ENCODE measurements at places on chromosomes 13 and 19. TPM values are rescaled to one million over a fixed set of nuclear protein-coding genes. Genes with fewer than 3 reads are reported as not detected.
A peak's percentile ranks its signal among the peaks of the same experiment; 100 is the strongest.

The PALM3 gene
- 141 TPM for polyA plus RNA-seq

The DAND5 gene
- polyA plus RNA-seq, result 0.12 TPM

The ZNF626 gene
- polyA plus RNA-seq, result 4.5 TPM

The ZNF382 gene
- 1.3 TPM for polyA plus RNA-seq

The NPAS1 gene
- 1.1 TPM for polyA plus RNA-seq

The PCDH8 gene
- 0.15 TPM for polyA plus RNA-seq

The TBC1D4 gene
- 7.2 TPM for polyA plus RNA-seq

GRCh38 chr13:97338571-97338970 lies 95.4 kb upstream of the RAP2A start:
- peaks cover 16% of the 10 kb centered on the region for H3K4me1 ChIP-seq
- H3K4me3 ChIP-seq, result no peak overlapping the region
- H3K27ac ChIP-seq, result no peak overlapping the region
- H3K36me3 ChIP-seq, result peaks cover 35% of the 10 kb centered on the region

GRCh38 chr19:39328046-39328705 lies 7.5 kb upstream of the LRFN1 start:
- H3K4me1 ChIP-seq, result peaks cover 6% of the 10 kb centered on the region
- DNase-seq, result peak; percentile 92
- H3K27ac ChIP-seq, result no peak overlapping the region
- no peak overlapping the region for H3K4me3 ChIP-seq
- H3K27me3 ChIP-seq, result peaks cover 4% of the 10 kb centered on the region
- no peaks in the 10 kb centered on the region for H3K36me3 ChIP-seq

DNA sequence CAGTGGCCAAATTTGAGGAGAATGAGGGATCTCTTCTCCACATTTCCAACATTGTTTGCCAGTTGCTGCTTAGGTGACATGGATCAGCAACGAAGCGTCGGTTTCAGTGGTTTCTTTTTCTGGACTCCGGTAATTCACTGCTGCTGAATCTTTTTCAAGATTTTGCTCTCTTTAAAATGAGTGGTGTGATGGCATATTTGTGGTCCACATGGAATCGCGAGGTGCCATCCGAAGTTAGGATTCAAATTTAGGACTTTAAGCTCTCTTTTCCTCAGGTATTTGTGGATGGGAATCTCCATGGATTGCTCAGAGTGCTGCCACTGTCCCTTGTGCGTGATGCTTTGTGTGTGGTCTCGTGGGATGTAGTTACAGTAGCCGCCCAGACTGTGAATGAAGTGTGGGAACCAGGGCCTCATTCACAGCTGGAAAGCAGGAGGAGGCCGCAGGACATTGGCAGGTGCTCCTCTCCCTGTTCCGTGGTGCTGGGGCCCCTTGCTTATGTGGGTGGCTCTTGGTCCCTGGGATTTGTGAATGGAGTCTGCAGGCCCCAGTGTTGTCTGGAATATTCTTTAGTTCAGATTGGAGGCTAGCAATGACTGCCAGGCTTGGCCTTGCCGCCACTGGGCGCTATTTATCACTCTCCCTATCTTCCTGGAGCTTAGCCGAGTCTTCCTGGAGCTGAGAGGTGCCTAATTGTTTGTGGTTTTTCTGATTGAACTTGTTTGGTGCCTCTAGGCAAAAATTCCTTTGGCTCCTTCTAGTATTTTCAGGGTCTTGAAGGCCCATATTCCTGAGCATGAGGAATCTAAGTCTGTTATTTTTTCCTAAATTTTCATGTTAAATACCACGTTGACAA lies 1.5 kb downstream of the ILF3 start:
- peak; percentile 65 for DNase-seq
- no peaks in the 10 kb centered on the region for H3K27me3 ChIP-seq
- peaks cover 72% of the 10 kb centered on the region for H3K4me1 ChIP-seq
- H3K27ac ChIP-seq, result peak overlapping the region; percentile 26

GRCh38 chr19:47315125-47315821 lies 5.6 kb downstream of the C5AR1 start:
- no peaks in the 10 kb centered on the region for H3K27me3 ChIP-seq
- peak overlapping the region; percentile 68 for H3K27ac ChIP-seq
- peak; percentile 44 for DNase-seq
- H3K36me3 ChIP-seq, result no peaks in the 10 kb centered on the region

DNA sequence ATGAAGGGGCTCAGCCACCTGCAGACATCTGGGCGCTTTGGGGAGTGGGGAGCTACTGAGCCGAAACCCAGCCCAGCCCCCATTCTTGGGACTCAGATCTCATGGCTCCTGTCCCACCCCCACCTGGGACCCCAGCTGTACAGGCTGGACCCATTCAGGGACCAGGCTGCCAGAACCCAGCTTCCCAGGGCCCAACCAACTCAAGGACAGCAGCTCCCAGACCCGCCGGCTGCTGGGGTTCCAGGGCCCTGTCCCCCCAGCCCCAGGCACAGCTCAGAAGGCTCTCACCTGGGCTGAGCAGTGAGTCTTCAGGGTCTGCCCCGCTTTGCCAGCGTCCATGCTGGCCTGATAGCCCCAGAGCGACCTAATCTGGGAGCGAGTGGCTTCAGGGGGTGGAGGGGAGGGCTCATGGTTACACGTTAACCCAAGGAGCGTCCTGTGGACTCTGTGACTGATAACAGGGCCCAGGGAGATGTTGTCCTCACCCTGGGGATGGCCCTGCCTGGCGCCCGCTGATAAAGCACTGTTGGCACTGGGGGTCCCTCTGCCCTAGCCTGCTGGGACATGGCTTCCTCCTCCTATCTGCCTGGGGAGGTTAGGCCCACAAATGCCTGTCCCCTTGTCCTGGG lies at the start of gene TMEM86B:
TSS of gene TMEM86B (minus strand) at position 361 of the 629 bp plus-strand sequence. CDS start at position 339, 22 bp downstream.
- H3K4me1 ChIP-seq, result peaks cover 28% of the 10 kb centered on the region
- peak within 1 kb of the TSS; percentile 4 for H3K4me3 ChIP-seq
- DNase-seq, result peak; percentile 85
- H3K27ac ChIP-seq, result peak within 1 kb of the TSS; percentile 56
- no peaks in the 10 kb centered on the region for H3K27me3 ChIP-seq
- H3K36me3 ChIP-seq, result peaks cover 42% of the 10 kb centered on the region

DNA sequence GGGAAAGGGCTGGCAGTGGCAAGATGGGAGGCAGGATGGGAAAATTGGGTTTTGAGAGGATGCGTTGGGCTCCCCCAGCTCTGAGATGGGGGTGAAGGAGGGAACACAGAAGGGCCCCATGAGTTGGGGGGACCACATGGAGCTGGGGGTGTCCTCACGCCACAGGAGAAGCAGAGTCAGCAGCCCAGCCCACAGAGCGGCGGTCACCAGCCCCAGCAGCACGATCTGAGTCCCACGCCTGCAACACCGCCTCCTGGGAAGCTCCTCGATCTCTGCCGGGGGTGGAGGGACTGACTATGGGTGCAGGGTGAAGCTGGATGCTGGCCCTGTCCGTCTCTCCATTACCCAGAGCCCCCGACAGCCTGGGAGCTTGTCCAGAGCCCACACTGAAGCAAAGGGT lies 3.3 kb downstream of the FCER2 start:
- no peak for DNase-seq
- no peaks in the 10 kb centered on the region for H3K36me3 ChIP-seq
- H3K4me3 ChIP-seq, result no peak overlapping the region
- peaks cover 33% of the 10 kb centered on the region for H3K27me3 ChIP-seq
- no peak overlapping the region for H3K27ac ChIP-seq

DNA sequence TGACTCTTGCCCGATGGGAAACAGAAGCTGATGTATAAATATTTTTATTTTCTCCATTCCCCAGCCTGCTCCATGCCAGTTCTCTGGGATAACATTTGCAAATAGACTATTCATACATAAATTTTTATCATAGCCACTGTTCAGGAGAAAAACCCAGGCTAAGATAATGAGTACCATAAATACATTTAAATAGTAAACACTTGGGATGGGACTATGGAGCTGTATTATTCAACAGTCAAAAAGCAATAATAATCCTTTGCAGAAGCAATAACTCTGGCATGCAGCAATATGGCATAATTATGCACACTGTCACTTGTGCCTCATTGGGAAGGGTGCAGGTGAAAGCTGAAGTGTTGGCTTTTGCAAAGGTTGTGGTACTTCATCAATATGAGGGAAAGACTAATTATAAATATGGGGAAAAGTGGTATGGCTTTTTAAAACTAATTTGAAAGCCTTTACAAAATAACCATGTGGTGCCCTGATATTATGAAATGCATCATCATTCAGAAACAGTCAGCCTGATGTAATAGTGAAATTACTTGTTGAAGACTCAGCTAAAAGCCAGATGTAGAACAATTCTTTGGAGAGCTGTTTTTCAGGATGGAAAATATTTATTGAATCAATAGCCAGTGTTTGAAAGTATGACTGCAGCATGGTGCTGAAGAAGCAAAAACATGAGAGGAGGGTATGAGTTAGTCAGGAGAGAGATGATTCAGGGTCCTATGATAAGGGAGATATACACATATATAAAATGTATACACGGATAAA lies 2476.7 kb downstream of the PCDH9 start:
- H3K36me3 ChIP-seq, result no peaks in the 10 kb centered on the region
- no peaks in the 10 kb centered on the region for H3K4me1 ChIP-seq
- no peak for DNase-seq
- no peak overlapping the region for H3K27ac ChIP-seq
- H3K4me3 ChIP-seq, result no peak overlapping the region
- H3K27me3 ChIP-seq, result no peaks in the 10 kb centered on the region

GRCh38 chr13:37534676-37535075 lies 63.9 kb downstream of the POSTN start:
- H3K4me1 ChIP-seq, result no peaks in the 10 kb centered on the region
- H3K27me3 ChIP-seq, result no peaks in the 10 kb centered on the region
- H3K4me3 ChIP-seq, result no peak overlapping the region
- no peak overlapping the region for H3K27ac ChIP-seq
- H3K36me3 ChIP-seq, result no peaks in the 10 kb centered on the region

DNA sequence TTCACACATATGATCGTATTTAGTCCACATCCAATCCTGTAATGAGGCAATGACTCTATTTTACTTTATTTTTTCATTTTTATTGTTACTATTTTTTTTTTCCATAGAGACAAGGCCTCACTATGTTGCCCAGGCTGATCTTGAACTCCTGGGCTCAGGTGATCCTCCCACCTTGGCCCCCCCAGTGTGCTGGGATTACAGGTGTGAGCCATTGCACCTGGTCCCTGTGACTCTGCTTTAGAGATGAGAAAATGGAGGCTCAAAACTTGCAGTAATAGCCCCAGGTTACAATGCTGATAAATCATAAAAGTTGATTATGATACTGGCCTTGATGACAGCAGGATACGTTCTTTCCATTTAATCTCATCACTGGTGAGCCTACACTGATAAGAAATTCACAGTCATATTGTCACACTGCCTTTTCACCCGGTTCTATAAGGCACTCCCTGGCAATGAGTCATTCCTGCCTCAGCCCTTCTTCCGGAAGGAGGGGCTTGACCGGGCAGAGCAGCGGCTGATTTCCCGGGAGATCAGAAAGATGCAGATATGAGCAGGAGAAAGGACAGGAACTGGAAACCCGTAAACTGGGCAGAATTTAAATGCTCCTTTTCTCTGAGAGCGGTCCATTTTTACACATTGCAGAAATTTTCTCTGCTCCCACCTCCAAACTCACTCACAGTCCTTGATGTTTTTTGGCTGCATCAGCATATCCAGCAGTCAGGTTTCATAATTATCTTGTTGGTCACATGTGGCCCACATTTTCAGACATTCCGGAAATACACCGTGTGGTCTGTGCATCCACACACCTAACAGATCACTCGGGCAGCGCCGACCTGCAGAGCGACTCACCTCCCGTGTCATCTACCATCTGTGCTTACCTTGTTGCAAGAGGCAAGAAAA lies 616.4 kb downstream of the EFNB2 start:
- H3K27me3 ChIP-seq, result no peaks in the 10 kb centered on the region
- H3K4me1 ChIP-seq, result no peaks in the 10 kb centered on the region
- peak; percentile 54 for DNase-seq
- no peaks in the 10 kb centered on the region for H3K36me3 ChIP-seq
- no peak overlapping the region for H3K27ac ChIP-seq

GRCh38 chr13:113652404-113653263 lies 5.4 kb downstream of the ATP4B start:
- H3K36me3 ChIP-seq, result no peaks in the 10 kb centered on the region
- no peak overlapping the region for H3K27ac ChIP-seq
- no peaks in the 10 kb centered on the region for H3K27me3 ChIP-seq
- DNase-seq, result no peak
- H3K4me3 ChIP-seq, result no peak overlapping the region

GRCh38 chr19:45515081-45515624 lies 7.9 kb downstream of the VASP start:
- peak overlapping the region; percentile 77 for H3K27ac ChIP-seq
- peaks cover 74% of the 10 kb centered on the region for H3K4me1 ChIP-seq
- H3K36me3 ChIP-seq, result peaks cover 42% of the 10 kb centered on the region

DNA sequence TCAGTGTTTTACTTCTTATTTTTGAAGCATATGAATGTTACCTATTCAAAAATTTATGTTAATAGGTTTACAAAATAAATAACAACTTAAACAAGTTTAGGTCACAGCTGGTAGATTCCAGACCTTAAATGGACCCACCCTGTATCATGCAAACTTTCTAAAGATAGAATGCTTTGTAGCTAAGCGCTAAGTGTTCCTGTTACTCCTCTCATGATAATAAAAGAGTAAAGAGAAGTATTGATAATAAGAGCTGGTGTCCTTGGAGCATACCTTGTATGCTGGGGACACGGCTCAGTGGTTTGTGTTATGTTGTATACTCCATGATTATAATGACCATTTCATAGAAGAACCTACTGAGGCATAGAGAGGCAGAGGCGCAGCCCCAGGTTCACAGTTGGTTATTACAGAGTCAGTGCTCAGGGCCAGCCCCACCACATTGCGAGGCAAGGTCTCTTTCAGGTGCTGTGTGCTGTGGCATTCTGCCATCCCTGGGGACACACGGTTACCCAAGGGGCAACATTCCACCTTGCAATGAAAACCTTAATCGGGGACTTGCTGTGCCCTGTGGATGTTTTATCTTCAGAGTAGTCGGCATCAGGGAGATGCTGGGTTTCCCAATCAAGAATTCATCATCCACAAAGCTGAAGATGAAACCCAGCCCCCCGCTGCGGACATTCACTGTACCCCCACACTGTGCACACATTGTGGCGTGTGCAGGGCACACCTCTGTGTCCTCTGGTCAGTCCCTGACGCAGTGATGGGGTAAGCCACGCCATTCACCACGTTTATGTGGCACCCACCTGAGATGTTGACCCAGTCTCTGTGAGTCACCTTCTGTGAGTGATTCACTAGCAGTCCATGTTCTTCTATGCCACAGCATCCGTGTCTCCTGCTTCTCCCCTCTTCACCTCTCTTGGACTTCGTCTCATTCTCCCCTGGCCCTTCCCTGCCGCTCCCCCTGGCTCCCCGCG lies 186.7 kb downstream of the COL4A1 start:
- DNase-seq, result no peak
- H3K27ac ChIP-seq, result no peak overlapping the region
- no peaks in the 10 kb centered on the region for H3K27me3 ChIP-seq

DNA sequence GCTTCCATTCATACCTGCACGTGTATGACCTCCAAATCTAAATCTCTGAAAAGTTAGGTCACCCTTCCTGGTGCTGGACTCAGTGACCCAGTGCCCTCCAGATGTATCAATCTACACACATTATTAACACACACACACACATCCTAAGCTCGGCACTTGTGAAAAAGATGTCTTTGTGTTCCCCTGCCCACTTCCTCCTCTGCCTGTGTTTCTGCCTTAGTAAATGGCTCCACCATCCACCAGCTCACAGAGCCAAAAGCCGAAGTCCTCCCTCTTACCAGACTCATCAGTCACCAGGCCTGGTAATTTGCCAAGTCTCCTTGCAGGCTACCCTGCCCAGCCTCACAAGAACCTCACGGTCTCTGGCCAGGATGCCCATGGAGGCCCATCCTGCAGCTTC lies 131.5 kb downstream of the SHISA2 start:
- no peaks in the 10 kb centered on the region for H3K27me3 ChIP-seq
- DNase-seq, result no peak
- no peak overlapping the region for H3K27ac ChIP-seq
- no peak overlapping the region for H3K4me3 ChIP-seq
- no peaks in the 10 kb centered on the region for H3K36me3 ChIP-seq
- H3K4me1 ChIP-seq, result no peaks in the 10 kb centered on the region

GRCh38 chr13:52010890-52011631 lies at the start of gene ATP7B:
Gene ATP7B, minus strand, starts transcription at chr13:52011450. Its CDS starts 113 bp downstream, at chr13:52011337.
- peaks cover under 1% of the 10 kb centered on the region for H3K36me3 ChIP-seq
- H3K27me3 ChIP-seq, result no peaks in the 10 kb centered on the region
- peak within 1 kb of the TSS; percentile 83 for H3K27ac ChIP-seq
- no peak for DNase-seq

All from stomach (tissue), 19 donors.